Activated gamma-delta T cell (primary cell): ENCODE measurements at places on chromosomes 2 and 18.
A peak's percentile ranks its signal among the peaks of the same experiment; 100 is the strongest.

DNA sequence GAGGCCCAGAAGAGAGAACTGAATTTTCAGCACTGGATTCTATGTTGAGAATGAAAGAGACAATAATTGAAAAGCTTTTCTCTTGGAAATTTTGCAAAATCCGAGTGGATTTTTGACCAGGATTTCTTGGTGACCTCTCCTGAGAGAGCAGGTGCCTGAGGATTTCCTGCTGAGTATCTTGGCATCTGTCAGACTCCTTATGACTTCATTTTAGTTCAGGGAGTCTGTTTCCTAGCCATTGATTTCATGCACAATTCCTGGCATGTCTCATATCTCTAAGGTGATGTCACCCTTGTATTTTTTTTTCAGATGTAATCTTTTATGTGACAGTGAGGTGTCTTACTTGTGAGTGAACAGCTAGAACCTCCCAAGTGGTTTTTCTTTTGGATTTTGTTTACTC is 195.9 kb downstream of the NEDD4L start:
- no peak for DNase-seq

DNA sequence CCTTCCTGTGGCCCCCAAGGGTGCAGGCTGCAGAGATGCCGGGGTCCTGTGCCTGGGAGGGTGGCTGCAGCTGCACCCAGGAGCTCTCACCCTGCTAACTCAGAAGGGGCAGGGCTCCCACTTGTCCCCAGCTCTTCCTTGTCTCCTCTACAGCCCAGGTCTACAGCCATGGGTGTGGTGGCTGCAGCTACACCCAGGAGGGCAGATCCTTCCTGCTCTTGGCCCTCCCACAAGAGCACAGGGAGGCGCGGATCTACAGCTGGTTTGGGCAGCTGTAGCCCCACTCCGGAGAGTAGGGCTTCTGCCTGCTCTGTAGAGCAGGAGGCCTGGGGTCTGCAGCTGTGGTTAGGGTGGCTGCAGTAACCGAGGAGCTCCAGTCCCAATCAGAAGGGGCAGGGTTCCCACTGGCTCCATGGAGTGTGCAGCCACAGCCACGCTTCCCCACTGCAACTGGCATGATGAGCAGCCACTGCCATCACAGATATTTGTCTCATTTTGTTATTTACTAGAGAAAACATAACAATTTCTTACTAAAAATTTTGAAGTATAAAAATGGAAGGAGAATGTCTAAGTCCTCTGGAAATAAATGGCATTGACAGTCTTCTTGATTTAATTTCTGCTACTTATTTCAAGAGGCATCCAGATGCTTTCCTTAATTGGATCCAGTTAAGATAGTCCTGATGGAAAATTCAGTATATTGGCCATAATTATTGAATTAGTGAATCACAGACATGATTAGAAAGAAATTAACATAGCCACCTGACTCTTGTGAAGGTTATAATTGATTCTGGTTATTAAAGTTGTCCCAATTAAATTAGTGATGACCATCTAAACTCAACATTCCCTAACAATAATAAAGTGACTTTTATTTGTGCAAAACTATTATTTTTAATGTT is 233.6 kb downstream of the KCNE4 start:
- DNase-seq = no peak

GRCh38 chr2:235384624-235385023 is 109.2 kb upstream of the AGAP1 start:
- no peak for DNase-seq

DNA sequence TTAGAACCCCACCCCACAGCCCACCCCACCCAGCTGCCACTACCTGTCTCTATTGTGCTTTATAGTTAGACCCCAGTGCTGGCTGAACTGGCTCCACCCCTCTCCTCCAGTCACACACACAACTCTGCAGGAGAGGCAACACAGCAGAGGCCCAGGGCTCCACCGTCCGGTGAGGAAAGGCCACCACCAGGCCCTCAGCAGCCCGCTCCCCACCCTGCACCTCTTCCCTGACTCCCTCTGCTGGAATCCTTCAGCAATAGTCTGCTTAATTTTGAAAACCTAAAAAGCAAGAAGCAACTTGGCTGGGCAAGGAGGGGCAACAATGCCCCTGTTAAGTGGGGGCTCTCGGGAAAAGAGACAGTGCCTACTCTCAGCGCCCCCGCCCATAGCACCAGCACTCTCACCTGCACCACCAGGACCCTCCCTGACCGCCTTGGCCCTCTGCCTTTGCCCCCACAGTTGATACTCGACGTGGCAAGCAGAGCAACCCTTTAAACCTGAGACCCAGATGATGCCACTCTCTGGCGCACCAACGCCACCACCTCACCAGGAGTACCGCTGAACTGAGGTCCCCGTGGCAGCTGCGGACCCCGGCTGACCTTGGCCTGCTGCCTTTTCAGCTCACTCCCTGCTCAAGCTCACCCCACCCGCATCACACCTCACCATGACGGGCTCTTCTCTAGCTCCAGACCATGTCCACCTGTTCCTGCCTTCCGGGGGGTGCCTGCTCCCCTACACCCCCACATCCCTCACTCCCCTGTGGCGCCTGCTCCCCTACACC is 45.7 kb downstream of the NDUFA10 start:
- DNase-seq = no peak

DNA sequence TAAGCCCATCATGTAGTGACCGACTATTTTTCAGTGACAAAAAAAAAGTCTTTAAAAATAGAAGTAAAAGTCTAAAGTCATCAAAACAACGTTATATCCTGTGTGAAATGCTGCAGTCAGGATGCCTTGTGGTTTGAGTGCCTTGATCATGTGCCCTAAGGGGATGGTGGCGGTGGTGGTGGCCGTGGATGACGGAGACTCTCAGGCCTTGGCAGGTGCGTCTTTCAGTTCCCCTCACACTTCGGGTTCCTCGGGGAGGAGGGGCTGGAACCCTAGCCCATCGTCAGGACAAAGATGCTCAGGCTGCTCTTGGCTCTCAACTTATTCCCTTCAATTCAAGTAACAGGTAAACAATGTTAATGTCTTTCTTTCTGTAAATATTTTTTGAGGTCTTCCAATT is at the start of gene CD28:
CD28 (plus strand) TSS at position 237 of the 400 bp plus-strand sequence; CDS start at position 295, 58 bp downstream.
- DNase-seq = peak; percentile 61
